Activated naive CD4-positive, alpha-beta T cell (primary cell): ENCODE measurements at places on chromosomes 11 and 22.

DNA sequence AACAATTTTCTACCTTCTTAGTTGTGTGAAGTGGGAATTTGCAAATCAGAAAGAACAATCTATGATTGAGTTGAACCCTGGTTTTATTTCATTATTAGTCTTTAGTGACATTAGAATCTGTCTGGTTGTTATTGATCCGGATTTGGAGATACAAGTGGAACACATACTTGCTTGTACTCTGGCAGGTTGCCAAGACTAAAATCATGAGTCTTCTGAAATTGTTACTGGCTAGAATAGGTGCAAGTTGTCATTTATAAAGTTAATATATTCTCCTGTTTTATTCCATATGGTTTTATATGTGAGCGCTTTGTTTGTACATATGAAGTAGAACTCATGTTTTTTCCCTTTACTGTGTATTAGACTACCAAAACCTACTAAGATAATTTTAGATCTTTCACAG lies 23.0 kb downstream of the CCDC15 start:
- DNase-seq = no peak

DNA sequence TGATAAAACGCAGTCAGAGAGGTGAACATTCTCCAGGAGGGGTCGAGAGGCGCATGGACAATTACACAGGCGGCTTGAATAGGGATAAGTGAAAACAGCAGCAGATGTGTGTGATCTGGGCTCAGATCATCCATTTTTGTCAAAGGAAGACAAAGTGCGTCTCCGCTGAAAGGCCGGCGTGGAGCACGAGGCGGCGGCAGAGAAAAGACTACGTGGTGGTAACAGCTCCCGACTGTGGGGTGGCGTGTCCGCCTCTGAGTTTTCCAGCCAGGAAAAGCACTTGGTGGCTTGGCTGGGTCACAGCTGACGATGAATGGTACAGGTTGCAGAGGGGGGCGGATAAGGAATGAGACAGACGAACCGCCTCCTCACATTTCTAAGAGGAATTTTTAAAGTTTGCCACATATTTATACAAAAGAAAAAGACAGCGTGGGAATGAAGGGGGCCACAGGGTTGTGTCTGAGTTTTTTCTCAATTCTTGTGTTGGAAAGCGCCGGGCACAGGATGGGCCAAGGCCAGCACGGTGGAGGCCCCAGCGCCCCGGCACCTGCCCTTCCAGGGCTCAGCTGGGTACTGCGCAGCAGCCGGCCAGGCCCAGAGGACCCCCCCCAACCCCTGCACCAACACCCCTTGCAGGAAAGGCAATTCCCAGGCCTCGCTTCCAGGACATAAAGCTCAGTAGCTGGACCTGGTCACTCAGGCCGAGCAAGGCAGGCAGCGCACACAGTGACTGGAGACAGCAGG lies 80.4 kb downstream of the TRMU start:
- DNase-seq = no peak

GRCh38 chr11:69010964-69011623 lies 2.0 kb downstream of the MRGPRF start:
- DNase-seq = no peak

DNA sequence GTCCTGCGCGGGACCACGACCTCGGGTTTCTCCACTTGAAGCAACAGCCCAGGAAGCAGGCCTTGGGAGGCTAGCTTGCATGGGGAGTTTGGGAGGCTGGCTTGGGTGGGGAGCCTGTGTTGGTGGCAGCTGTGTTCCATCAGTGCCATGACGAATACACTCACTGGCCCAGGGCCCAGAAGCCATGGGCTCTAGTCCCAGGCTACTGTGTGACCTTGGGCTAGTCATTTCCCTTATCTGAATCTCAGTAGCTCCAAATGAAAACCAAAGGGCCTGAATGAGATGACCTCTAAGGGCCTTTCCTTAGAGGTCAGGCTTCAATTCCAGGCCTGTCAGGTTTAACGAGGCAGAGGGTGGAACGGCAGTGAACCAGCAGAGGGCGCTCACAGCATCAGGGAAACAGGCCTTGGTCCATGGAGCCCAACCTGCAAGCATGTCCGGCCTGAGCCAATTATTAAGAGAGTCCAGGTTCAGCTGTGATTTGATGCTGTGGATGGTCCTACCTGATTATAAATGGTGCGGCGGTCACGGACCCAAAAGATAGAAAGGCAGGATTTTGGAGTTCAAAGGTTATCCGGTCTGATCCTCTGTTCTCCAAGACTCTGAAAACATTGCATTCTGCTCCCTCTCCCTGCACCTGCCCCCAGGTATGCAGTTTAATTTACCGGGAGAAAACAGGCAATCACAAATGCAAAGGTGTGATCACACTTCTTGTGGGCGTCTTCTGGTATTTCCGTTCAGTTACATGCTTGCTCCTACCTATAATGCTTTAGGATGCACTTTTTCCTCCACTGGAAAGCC lies 15.9 kb downstream of the PTPN5 start:
- no peak for DNase-seq

DNA sequence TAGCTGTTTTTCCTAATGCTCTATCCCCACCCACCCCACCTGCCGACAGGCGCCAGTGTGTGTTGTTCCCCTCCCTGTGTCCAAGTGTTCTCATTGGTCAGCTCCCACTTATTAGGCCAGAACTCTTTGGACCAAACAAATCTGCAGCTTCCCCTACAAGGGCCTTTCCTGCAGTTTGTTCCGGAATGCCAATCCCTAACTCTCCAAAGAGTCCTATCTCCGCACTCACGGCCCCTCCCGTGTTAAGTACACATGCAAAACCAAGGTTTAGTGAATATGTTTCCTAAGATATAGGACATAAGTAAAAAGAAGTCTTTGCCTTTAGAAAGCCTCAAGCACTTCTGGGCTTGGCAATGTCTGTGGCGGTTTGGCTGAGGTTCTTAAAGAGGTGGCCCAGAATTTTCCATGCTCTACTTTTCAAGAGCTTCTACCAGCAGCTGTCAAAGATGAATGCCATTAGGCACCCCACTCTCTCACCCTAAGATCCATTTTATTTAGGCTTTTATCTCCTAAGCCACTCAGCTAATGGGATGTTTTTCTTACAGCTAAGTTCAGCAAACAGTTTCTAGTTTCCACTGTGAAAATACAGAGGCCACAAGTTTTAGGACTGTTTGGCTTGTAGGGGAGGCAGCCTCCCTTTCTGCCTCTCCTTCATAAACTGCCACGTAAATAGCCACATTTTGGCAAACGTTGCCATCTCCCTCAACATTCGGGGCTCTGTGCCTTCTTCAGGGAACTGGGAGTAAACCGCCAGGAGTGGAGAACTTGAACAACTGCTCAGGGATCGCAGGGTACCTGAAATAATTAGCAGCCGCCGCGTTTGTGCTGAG lies 1.6 kb downstream of the CD59 start:
- no peak for DNase-seq

DNA sequence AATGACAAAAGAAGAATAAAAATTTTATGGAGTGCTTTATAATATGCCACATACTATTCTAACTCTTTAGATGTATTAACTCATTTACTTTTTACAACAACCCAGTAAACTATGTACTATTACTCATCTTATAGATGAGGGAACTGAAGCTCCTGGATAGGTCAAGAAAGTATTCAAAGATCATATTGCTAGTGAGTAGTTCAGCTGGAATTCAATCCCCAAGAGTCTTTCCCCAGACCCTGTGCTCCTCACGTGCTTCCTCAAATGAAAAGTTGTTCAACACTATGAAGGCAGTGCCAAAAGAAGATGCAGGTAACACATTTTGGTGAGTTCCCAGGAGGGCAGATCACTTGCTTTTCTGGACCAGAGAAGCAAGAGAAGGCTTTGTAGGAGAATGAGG lies 46.8 kb downstream of the BTG4 start:
- no peak for DNase-seq

DNA sequence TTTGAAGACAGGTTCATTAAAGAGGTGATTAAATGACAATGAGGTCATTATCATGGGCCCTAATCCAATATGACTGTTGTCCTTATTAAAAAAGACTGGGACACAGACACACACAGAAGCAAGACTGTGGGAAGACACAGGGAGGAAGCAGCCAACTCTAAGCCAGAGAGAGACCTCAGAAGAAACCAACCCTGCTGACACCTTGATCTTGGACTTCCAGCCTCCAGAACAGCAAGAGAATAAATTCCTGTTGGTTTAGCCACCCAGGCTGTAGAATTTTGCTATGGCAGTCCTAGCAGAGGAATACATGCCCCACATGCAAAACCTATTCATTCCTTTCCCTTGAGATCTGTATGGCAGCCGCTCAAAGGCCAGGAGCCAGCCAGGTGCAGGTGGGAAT lies 35.6 kb upstream of the CACNG2 start:
- no peak for DNase-seq

DNA sequence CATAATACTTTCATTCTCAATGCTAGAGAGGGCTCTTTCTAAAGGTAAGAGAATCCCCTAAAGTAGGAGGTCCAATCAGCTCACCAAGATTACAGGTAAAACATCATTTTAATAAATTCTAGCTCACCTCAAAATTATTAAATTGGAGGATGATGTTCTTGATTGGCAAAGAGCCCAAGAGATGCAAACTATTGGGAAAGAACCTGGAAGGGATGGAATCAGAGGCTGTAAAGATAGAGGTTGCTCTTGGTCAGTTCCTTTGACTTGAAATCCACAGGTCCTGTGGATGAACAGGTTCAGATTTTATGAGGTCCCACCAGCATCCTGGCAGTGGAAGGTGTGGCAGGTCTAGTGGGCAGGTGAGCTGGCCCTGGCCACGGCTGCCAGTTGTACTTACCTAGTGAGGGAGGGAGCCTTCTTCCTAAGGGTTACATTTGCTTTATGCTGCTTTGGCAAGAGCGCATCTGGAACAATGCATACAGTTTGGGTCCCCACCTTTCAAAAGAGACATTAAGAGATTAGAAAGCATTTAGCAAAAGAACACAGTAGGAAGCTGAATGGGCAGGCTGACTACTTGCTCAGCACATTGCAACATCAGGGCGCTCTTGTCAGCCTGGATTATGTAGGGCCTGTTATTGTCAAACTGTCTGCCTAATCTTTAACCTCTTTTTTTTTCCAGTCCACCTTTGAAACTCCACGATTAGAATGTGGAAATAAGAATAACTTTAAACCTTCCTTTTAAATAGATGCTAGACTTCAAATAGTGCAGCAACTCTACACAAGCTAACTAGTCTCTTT lies 97.0 kb downstream of the RDX start:
- DNase-seq = no peak
